ENCODE measurements at places on chromosomes 5 and 9.

- no peak for DNase-seq
These were observed 146.1 kb downstream of the CAAP1 start for GRCh38 chr9:26746357-26747072.

DNA sequence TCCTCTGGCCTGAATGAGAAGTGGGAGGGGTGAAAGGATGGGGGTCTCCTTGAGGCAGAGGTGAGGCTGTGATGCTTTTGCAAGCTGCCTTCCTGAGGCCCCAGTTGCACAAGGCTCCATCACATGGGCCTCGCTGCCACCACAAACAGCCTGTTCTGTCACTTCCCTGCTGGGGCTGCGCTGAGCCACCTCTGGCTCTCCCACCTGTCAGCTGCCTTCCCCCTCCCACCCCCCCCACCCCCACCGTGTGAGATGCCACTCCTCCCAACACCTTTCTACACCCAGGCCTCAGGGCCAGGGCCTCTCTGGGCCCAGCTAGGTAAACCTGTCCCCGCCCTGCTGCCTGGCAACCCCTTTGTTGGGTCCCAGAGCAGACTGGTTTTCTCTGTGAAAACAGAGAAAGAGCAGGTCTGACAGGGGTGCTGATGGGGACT is 4.5 kb upstream of the PDLIM4 start:
- no peak for DNase-seq

- DNase-seq: no peak
These were observed 21.8 kb downstream of the ENTREP1 start for GRCh38 chr9:69346596-69347390.

DNA sequence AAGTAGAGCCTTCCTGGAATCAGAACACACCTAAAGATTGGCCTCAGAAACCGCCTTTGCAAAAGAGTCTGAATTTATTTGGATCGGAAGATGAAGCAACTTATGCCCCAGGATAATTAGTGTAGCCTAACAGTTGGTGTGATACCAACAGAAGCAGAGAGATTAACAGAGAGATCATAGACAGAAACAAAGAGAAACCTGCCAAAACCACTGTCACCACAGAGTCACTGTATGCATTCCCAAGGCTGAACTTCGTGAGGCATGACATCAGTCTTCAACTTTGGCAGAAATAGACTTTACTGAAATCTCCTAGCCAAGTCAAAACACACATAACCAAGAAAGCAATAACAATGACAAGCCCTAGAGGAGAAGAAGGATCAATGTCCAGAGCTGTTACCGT is 361.8 kb downstream of the ELAVL2 start:
- DNase-seq: no peak

DNA sequence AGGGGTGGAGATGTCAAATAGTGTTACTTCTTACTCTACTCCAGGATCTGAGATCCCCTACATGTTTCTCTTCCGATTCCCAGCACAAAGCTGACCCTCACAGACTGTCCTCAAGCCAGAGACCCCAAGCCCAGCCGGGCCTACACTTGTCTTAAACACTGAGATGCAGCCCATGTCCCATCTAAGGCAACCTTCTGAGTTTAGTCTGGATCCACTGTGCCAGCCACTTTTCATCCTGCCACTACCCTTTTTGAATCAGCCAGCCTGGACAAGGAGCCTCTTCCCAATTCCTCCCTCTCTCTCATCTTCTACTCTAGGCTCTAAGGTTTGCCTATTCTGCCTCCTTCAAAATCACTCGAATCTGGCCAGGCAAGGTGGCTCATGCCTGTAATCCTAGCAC is 6.2 kb upstream of the MYORG start:
- no peak for DNase-seq

DNA sequence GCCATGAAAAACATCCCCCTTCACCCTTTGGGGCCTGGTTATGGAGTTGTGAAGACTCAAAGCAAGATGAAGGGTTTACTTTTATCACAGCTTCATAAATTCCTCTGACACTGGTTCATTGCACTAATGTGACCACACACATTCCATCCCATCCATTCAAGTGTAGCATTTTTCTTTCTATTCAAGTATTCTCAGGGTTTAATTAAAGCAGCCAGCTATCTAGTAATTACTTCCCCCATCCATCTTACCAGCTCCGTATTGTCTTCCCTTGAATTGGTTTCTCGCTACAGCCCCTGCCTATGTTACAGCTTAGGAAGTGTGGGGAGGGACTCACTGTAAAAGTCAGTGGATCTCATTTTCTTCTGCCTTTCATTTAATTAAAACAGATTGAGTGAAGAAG is 387.0 kb upstream of the RFX3 start:
- no peak for DNase-seq

DNA sequence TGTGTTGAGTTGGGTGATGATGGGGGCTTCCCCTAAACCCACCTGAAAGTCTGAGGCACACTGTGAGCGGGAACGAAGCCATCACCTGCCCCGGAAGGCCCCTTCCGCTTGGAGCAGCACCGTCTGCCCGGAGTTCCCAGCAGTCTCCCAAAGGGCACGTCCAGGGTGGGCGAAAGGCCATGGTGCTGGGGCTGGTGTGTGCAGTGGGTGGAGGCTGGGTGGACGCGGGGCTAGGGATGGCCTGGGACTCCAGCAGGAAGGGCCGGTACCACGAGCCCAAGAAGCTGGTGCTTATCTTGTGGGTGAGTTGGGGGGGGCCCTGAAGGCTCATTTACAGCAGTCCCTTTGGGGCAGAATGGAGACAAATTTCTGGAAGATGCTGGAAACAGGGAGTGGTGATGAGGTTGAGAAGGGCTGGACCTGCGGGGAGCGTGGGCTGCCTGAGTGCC is 4.6 kb downstream of the FLT4 start:
- no peak for DNase-seq

DNA sequence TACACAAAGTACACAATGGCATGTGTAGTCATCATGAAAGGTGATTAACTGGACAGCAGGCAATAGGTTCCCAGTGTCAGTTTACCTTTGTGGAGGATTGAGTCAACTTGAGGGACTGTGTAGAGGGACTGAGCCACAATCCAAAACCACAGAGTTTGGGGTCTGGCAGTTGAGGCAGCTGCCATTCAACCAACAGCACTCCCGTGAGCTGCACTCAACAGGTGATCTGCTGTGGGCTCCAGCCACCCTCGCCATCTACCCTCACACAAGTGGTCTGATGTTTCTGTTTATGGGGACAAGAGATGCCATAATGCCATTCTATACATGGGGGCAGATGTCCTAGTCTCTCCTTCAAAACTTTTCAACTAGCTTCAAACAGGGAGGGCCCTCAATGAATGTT is 2.9 kb upstream of the DELE1 start:
- DNase-seq: no peak

- peak; percentile 86 for DNase-seq
These were observed 39.5 kb upstream of the NFIB start for GRCh38 chr9:14353222-14354056.
